ENCODE measurements at places on chromosomes 11 and 22.

GRCh38 chr11:72353861-72354260, 80.5 kb downstream of the CLPB start:
- no peak for DNase-seq

DNA sequence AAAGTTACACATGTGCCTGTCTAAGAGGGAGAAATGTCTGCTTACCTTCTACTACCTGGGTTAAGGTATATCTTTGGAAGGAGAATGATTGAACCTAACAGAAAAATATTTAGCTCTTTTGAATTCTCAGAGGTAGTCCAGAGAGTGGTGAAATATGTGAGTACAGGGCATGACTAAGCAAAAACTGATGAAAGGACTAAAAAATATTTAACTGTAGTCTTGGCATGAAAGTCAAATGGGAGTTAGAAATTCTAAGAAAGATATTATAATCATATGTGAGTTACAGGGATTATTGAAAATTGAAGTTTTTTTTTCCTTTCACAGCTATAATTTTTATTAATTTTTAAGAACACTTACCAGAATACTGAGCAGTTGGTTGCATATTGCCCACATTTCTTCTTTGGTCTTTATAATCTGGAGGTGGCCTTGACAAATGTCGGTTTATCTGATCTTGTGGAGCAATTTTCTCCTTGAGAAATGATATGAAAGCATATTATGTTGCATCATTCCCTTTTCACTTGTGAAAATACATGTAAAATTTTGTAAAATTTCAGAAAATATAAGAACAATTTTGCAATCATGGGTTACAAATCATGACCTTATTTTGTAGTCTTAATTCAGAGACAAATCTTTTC, 61.4 kb upstream of the MTMR2 start:
- DNase-seq: no peak

GRCh38 chr11:44818110-44818509, 91.3 kb downstream of the TSPAN18 start:
- DNase-seq: no peak

- DNase-seq: no peak
Measured at GRCh38 chr11:12962306-12962705, 46.8 kb upstream of the RASSF10 start.

DNA sequence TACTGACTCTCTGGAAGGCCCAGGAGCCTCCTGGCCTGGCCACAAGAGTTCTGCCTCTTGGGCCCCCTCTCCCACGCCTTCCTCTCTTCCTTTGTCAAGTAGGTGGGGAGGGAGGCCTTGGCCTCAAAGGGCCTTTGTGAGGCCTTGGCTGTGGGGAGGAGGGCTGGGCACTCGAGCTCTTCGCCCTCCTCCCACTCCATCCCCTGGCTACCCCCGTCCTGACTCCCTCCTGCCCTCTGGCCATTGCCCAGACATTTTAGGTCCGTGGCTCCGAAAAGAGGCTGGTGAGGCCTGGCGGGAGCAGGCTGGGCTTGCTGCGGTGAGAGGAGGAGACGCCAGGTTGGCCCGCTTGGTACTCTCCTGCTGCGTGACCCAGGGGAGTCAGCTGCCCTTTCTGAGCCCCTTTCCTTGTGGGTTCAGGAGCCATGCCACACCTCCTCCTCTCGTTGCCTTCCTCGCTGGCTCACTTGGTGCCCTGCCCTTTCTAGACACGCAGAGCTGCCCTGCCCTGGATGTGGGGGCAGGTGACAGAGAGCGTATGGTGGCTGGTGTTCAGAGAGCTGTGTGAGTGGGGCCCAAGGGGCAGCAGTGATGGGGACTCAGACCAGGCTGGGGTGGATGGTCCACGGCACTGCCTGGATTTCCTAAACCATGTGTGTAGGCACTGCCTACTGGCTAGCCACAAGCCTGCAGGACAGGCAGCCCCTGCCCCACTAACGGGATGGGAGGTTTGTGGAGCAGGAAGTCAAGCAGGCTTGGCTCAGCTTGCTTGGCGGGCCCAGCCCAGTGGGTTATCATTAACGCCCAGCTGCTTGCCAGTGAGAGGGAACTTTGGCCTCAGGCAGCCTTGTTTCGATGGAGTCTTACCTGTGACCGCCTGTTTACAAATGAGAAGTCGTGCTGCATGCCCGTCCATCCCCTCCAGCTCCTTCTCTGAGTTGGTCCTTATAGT, 15.8 kb upstream of the OMP start:
- DNase-seq: no peak

Measured in stimulated activated CD4-positive, alpha-beta T cell treated with anti-CD3 and anti-CD28 coated beads, Interleukin-1b, Interleukin-23, amount 100 ng/mL, for 24 hours (primary cell).